ENCODE measurements at places on chromosomes 4 and X.

GRCh38 chr4:181860668-181861067, 382.5 kb upstream of the TENM3 start:
- no peak for DNase-seq

DNA sequence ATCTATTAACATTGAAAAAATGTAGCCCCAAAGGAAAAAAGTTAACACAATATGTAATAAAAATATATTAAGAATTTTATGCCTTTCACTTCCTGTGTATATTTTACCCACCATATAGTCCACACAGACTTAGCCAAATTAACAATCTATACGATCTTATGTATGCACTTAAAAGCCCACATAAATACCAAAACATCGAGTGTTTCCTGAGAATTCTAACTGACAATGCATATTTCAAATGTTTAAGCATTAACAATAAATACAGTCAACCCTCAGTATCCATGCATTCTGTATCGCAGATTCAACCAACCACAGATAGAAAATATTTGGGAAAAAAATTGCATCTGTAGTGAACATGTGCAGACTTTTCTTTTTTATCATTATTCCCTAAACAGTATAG, 226.8 kb downstream of the COL25A1 start:
- DNase-seq, result no peak

DNA sequence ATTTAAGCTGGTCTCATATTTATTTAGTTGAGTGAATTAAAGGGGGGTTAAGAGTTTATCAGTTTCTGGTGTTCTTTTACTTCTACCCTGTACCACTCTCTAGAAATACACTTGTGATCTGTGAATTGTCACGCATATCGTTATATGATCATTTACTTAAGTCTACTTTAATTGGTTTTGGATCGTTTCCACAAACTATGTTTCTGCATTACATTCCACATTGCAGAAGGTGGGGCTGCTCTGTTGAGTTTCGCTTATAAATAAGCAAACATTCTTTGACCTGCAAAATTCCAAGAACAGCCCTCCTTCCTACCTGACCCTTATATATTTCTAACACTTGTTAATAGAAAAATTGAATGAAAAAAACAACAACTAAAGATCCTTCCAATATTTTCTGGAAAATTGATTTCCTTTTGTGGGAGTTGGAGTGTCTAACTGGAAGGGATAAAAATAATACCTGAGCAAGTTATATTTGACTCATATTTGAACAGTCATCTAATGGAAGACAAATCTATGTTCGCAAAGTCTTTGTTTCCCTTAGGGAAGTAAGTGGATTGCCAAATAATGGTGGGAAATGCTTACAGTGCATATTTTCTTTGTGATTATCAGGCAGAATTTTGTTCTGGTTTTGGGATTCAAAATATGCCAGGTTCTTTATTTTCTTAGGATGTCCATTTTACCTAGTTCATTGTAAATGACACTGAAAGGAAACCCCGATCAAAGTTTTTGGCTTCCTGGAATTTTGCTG, 152.7 kb downstream of the RELL1 start:
- no peak for DNase-seq

GRCh38 chr4:123649250-123649644, 252.7 kb downstream of the SPRY1 start:
- DNase-seq, result no peak

- no peak for DNase-seq
Measured at GRCh38 chr4:1825326-1825725, 30.6 kb downstream of the LETM1 start.

GRCh38 chr4:174058846-174059245, 224.6 kb downstream of the FBXO8 start:
- DNase-seq, result no peak

GRCh38 chrX:140141444-140142029, 176.2 kb upstream of the CXorf66 start:
- no peak for DNase-seq

DNA sequence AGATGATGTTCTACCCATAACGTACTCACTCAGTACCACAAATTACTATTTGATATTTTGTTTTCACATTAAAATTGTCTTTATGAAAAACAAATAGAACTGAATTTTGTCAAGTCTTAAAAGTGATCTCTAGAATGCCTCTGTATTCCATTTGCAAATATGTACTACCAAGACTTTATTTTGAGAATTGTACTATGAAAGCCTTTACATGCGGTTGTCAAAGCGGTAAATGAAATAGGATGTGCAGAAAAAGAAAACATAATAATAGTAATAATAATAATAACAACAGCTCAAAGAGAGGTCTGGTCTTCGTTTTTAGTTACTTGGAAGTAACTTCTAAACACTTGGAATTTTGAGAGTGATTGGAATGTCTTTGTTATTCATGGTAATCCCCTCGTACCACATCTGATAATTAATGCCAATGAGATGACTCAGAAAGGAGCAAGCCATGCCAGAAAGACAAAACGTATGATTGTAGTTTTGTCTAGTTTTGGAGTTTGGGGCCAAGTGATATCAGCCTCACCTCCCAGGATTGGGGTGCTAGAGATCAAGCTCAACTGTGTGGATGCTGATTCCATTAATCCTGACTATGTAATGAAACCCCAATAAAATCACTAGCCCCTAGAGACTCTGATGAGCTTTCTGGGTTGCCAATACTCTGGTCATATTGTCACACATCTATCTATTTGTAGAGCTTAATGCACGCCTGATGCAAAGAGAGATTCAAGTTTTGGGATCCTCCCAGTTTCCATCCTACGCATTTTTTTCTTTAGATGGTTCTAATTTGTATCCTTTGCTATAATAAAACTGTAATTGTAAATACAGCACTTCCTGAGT, 20.2 kb upstream of the CTSO start:
- no peak for DNase-seq

DNA sequence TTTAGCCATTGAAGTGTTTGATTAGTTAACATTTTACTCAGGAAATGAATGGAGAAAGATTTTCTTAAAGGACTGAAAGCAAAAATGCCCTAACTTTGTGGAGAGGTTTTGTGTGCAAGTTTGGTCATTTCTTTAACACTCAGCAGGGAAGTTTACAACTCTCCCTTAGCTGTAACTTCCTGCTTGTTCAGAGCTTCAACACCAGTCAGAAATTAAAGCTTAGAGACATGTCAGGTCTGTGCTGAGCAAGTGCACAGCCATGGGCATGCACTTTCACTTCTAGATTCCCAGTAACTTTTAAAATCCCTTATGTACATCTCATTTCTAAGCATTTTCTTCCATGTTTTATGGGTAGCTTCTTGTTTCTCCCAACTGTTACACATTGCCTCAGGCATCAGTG, 326.0 kb downstream of the ACTRT1 start:
- DNase-seq, result no peak

DNA sequence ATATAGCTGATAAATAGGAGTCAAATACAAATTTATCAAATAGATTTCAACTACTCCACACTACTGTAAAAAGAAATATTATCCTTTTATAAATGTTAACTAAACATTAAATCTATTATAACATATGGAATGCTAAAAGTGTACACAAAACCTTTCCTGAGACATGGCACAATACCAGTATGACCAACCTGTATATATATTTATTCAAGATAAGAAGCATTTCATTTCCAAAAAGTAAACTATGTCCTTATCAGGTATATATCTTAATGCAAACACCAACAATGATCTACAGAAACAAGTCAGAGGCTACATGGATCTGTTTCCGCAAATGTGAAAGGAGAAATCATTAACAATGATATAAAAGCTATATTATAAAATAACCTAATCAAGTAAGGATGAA, 37.8 kb downstream of the WNK3 start:
- no peak for DNase-seq

DNA sequence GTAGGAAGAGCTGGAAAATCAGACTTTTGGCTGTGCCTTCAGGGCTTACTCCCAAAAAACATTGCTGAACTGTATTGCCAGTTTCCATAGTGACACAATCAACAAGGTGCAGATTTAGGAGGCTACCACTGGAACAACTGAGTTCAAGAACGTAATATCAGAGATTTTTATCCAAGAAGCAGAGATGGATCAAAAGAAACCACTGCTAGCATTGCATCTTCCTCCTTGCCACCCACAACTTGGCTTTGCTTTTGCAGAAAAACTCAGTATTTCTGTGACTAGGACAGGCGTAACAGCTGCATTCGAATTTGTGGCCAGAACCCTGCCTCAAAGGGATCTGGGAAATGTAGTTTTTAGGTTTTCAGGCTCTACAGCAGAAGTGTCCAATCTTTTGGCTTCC, 27.8 kb upstream of the WDFY3 start:
- DNase-seq, result no peak

GRCh38 chr4:70496231-70496630, 22.1 kb upstream of the AMTN start:
- DNase-seq, result no peak

DNA sequence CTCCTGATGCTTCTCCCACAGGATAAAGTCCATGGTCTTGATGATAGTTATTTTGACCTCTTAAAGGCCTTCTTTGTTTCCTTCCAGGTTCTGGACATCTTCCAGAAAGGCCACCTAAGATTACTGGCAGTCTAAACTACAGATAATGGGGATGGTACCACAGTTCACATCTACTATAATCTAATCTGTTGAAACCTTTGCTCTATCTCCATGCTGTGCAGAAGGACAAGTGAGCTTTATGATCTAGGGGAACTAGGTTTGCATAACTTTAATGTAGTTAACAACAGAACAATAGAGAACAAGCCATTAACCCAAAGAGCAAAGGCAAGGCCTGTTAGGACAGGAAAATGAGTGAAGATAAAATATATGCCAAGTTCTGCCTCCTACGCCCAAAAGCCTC, 103.9 kb upstream of the KLHL13 start:
- DNase-seq, result no peak

DNA sequence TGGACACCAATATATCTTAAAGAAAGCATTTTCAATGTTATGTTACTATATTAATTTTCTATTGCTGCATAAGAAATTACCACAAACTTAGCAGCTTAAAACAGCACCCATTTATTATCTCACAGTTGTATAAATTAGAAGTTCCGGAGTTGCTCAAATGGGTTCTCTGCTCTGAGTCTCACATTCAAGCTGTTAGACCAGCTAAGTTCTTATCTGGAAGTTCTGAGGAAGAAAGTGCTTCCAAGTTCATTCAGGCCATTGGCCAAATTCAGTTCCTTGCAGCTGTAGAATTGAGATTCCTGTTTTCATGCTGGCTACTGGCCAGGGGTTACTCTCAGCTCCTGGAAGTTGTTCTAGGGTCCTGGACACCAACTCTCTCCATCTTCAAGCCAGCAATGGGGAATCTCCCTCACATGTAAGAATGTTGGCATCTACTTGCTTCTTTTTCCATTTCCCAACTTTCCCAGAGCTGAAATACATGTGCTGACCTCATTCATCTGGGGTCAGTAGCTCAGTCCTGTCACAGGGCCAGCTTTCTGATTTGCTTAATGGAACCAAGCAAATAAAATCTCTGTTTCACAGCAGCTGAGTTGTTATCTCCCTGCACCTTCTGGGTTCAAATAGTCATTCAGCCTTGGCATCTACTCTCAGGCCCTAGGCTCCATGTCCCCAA, 99.6 kb upstream of the INTU start:
- no peak for DNase-seq

DNA sequence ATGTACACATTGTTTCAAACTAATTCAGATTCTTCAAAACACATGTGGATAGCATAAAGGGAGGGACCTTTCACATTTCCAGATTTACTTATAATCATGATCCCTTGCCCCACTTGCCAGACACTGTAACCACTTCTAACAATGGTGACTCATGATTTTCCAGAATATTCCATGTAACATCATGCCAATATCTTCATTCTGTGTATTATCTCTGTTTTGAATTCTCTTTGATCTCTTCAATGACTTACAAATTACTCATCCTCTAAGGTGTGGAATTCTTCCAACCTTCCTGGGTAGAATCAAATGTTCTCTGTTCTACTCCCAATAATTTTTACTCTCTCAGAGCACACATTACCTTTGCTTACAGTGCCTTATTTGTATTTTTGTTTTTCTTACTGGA, 517.1 kb downstream of the PCDH7 start:
- no peak for DNase-seq

DNA sequence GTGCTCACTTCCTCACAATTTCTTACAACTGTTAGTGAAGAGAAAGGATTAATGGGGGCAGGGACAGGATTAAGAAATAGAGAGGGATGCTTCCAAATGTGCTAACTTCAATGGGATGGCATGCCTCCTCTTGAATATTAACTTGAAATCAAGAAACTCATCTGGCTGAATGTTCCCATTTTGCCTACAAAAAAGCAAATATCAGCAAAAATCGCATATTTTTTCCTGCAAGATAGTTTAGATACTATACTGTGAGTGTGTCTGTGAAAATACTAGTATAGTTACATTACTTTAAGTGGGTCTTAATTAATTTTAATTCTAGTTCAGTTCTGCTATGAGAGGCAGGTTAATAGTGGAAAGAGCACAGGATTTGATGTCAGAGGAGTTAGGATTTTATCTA, 4.9 kb downstream of the PAICS start:
- no peak for DNase-seq

GRCh38 chr4:69096111-69096656, at the start of gene UGT2B7:
Gene UGT2B7, plus strand, starts transcription at chr4:69096474. Its CDS starts 47 bp downstream, at chr4:69096521.
- no peak for DNase-seq

DNA sequence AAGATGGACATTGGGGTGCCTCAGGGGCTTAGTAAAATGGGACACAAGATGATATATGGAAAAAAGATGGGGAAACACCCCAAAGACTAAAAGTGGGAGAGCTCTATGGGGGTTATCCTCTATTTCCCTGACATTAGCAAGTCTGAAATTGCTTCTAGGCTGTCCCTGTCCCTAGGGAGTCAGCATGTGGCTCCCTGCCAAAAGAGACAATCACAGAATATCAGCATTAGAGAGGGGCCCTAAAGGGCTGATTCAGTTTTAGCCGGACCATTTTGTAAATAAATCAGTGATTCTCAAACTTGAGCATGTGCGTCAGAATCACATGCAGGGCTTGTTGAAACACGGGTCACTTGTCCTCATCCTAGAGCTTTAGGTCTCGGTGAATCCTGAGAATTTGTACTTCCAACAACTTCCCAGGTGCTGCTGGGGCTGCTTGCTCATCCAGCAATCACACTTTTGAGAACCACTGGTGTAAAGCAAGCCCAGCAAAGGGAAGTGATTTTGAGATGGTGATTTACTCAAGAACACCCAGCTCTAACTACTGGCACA, 165.3 kb upstream of the DGKK start:
- DNase-seq, result no peak

- DNase-seq, result no peak
Measured at GRCh38 chrX:42603016-42603415, 174.9 kb downstream of the PPP1R2C start.

DNA sequence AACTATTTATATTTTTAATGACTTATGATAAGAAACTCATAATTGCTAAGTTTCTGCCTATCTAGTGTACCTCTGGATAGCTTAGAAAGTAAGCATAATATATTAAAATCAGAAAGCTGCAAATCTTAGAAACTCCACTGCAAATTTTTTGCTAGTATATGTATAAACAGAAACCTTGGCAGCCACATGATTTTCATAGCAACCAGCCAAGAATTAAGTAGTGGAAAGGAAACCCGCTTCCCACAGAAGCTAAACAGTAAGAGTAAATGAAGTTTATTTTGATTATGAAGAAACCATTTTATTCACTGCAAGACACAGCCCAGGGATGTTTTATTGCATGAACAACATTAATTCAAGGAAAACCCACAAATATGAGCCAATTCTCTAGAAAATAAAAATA, 872.5 kb upstream of the ADGRL3 start:
- no peak for DNase-seq

- no peak for DNase-seq
Measured at GRCh38 chr4:182447767-182448280, 204.6 kb downstream of the TENM3 start.

- DNase-seq, result no peak
Measured at GRCh38 chrX:46554942-46555341, 9.7 kb upstream of the ZNF674 start.

GRCh38 chrX:48021026-48021900, 14.5 kb downstream of the SPACA5 start:
- peak; percentile 78 for DNase-seq
